ENCODE measurements at places on chromosomes 7 and 10. TPM values are rescaled to one million over a fixed set of nuclear protein-coding genes. Genes with fewer than 3 reads are reported as not detected.

DNA sequence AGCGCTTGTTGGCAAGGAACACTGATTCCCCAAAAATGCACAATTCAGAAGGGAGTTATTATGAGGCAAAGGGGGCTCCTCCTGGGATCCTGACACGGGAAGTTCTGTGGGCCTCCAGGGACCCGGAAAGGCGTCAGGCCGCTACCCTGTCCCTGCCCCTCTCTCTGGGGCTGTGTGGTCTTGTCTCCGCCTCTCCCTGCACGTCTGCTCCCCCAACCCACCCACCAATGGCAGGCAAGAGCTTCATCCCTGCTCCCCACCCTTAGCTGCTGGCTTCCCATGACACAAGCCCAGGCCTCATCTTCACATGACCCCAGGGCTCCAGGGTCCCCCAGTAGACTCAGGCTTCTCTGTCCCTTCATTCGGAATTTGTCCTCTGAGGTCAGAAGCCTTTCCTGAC lies 31.0 kb upstream of the ADRB1 start:
- ATAC-seq, result no peak

- ATAC-seq, result no peak
These were observed 92.9 kb upstream of the HDAC9 start for GRCh38 chr7:18402488-18403183.

DNA sequence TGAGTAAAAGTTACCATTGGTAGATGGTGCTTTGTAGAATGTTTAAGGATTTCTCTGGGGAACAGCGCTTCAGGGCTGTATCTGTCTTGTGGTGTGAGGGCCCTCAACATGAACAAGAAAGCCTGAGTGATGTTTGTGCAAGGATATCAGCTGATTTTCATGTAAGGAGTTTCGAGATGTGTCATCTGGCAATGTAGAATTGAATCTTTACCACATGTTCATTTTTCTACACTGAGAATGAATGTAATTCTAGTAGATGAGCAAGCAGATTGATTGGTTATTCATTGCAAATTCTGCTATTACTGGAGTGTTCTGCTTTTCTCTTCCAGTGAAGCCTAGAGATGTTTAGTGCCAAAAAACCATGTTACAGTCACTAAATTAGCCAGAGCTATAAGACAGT lies 87.7 kb downstream of the ST7 start:
- peak; percentile 34 for ATAC-seq

Gene SFRP5
- 1.2 TPM for total RNA-seq

Gene MAGI2
- 22.0 TPM for total RNA-seq
